ENCODE measurements at places on chromosomes 16 and 17.
A peak's percentile ranks its signal among the peaks of the same experiment; 100 is the strongest.

- no peak for DNase-seq
- no peak overlapping the region for H3K4me3 ChIP-seq
- no peak overlapping the region for H3K27ac ChIP-seq
- peaks cover 4% of the 10 kb centered on the region for H3K4me1 ChIP-seq
- H3K36me3 ChIP-seq: peaks cover 4% of the 10 kb centered on the region
These were observed 16.0 kb upstream of the CDRT4 start for GRCh38 chr17:15483431-15483830.

DNA sequence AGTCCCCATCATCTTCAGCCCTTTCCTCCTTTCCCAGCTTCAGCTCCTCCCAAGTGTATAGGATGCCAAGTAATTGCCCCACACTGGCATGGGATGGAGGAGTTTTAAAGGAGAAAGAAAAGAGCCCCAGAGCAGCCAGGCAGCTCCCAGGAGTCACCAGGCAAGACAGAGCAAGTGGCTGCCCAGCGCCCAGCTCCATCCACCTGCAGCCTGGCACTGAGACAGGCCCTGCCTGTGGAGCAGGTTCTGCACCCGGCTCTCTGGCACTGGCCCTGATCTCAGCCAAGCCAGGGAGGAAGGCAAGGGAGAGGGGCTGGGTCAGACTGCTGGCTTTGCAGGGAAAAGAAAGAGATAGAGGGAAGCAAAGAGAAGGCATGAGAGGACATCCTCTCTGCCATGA, 21.7 kb downstream of the FOXN1 start:
- H3K4me1 ChIP-seq: no peaks in the 10 kb centered on the region
- H3K36me3 ChIP-seq: no peaks in the 10 kb centered on the region
- no peak for DNase-seq
- no peak overlapping the region for H3K27ac ChIP-seq
- H3K4me3 ChIP-seq: no peak overlapping the region
- H3K27me3 ChIP-seq: peaks cover 15% of the 10 kb centered on the region

GRCh38 chr17:31058976-31059375, 35.8 kb upstream of the NF1 start:
- no peaks in the 10 kb centered on the region for H3K27me3 ChIP-seq
- H3K4me3 ChIP-seq: no peak overlapping the region
- no peak for DNase-seq

GRCh38 chr16:1651974-1652312, 26.1 kb upstream of the JPT2 start:
- no peak overlapping the region for H3K27ac ChIP-seq
- no peak for DNase-seq
- H3K27me3 ChIP-seq: no peaks in the 10 kb centered on the region
- no peaks in the 10 kb centered on the region for H3K4me1 ChIP-seq

DNA sequence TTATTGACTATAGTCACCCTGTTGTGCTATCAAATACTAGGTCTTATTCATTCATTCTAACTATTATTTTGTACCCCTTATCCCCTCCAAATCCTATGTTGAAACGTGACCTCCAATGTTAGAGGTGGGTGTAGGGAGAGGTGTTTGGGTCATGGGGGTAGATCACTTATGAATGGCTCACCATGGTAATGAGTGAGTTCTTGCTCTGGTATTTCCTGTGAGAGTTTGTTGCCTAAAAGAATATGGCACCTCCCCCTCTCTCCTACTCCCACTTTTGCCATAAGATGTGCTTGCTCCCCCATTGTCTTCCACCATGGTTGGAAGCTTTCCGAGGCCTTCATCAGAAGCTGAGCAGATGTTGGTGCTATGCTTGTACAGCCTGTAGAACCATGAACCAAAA, 59.3 kb upstream of the BRD7 start:
- no peak overlapping the region for H3K4me3 ChIP-seq
- H3K4me1 ChIP-seq: no peaks in the 10 kb centered on the region
- peaks cover 45% of the 10 kb centered on the region for H3K27me3 ChIP-seq
- no peak overlapping the region for H3K27ac ChIP-seq
- H3K36me3 ChIP-seq: no peaks in the 10 kb centered on the region

GRCh38 chr16:66039793-66040192, 326.7 kb upstream of the CDH5 start:
- H3K36me3 ChIP-seq: no peaks in the 10 kb centered on the region
- peaks cover 19% of the 10 kb centered on the region for H3K27me3 ChIP-seq
- H3K4me3 ChIP-seq: no peak overlapping the region

DNA sequence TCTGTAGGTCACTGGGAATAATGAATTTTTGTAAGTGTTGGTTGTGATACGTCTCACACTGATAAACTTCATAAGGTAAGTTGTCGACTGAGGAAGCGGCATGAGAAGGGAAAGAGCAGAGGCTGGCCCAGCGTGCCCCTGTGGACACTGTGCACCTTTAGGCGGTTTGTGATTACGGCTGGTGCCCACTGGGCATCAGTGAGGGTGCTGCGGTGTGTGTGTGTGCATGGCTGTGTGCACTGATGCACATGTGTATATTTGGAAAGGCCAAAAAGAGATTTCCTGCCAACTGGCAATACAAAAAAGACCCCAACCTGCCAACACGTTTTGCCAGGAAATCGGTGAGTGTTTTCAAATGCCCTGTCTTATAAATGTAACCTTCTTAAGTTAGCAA, 11.9 kb downstream of the IRF8 start:
- H3K4me1 ChIP-seq: peaks cover 17% of the 10 kb centered on the region
- peaks cover 22% of the 10 kb centered on the region for H3K36me3 ChIP-seq
- H3K27me3 ChIP-seq: no peaks in the 10 kb centered on the region
- DNase-seq: no peak
- H3K27ac ChIP-seq: peak overlapping the region; percentile 36
- H3K4me3 ChIP-seq: no peak overlapping the region

DNA sequence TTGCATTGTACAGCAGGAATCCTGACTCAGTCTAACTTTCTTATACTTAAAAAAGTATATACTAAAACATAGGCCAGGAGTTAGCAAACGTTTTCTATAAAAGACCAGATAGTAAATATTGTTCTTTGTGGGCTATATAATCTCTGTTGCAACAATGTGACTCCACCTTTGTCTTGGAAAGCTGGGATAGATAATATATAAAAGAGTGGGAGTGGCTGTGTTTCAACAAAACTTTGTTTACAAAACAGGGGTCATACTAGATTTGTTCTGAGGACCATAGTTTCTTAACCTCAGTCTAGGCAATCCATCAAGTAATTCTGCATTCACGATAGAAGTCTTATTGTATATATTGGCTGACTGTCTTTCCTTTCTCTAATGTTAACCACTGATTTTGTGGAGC, 9.0 kb upstream of the TBC1D3B start:
- peak overlapping the region; percentile 93 for H3K4me3 ChIP-seq
- no peak for DNase-seq
- no peaks in the 10 kb centered on the region for H3K27me3 ChIP-seq
- peaks cover 49% of the 10 kb centered on the region for H3K36me3 ChIP-seq
- peak overlapping the region; percentile 98 for H3K27ac ChIP-seq
- H3K4me1 ChIP-seq: peaks cover 46% of the 10 kb centered on the region

DNA sequence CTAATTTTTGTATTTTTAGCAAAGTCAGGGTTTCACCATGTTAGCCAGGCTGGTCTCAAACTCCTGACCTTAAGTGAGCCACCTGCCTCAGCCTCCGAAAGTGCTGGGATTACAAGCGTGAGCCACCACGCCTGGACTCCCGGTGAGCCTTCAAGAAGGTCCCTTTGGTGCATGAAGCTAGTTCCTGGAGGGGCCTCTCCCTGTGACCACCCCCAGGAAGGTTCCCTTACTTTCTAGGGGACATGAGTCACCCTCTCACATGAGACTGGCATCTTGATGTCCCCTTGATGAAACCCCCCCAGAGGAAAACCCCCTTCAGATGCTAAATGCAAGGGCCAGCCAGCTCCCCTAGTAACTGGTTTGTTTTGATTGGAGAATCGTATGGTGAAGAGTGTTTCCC, 12.8 kb downstream of the CARHSP1 start:
- H3K36me3 ChIP-seq: peaks cover 44% of the 10 kb centered on the region
- peaks cover 6% of the 10 kb centered on the region for H3K4me1 ChIP-seq
- no peak for DNase-seq
- no peaks in the 10 kb centered on the region for H3K27me3 ChIP-seq
- H3K4me3 ChIP-seq: no peak overlapping the region

DNA sequence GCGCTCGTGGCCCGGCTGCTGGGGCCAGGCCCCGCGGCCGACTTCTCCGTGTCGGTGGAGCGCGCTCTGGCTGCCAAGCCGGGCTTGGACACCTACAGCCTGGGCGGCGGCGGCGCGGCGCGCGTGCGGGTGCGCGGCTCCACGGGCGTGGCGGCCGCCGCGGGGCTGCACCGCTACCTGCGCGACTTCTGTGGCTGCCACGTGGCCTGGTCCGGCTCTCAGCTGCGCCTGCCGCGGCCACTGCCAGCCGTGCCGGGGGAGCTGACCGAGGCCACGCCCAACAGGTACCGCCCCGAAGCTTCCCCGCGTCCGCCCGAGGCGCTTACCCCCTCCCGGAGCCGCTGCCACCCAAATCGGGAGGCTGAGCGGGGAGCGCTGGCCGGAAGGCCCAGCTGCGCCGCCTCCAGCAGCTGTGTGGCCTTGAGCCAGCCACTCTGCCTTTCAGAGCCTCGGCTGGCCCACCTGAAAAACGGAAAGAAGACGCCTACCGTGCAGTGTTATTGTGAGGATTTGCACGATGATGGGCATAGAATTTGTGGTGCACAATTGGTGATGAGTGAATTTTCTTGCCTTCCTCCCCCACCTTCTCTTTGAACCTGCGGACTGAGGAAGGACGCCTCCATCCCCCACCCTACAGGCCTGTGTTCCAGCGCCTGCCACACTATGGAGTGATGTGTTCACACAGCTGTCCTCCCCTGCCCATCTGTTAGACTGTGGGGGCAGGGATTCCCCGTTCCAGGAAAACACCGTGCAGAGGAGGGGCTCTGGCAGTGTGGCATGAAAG, 523 bp downstream of the NAGLU start:
- peak overlapping the region; percentile 83 for H3K4me3 ChIP-seq
- DNase-seq: peak; percentile 47
- peak overlapping the region; percentile 35 for H3K27ac ChIP-seq
- peaks cover 13% of the 10 kb centered on the region for H3K36me3 ChIP-seq

- H3K36me3 ChIP-seq: no peaks in the 10 kb centered on the region
- no peaks in the 10 kb centered on the region for H3K27me3 ChIP-seq
- H3K4me3 ChIP-seq: no peak overlapping the region
- H3K4me1 ChIP-seq: peaks cover 8% of the 10 kb centered on the region
These were observed 89.1 kb downstream of the CDK5R1 start for GRCh38 chr17:32575852-32576251.

DNA sequence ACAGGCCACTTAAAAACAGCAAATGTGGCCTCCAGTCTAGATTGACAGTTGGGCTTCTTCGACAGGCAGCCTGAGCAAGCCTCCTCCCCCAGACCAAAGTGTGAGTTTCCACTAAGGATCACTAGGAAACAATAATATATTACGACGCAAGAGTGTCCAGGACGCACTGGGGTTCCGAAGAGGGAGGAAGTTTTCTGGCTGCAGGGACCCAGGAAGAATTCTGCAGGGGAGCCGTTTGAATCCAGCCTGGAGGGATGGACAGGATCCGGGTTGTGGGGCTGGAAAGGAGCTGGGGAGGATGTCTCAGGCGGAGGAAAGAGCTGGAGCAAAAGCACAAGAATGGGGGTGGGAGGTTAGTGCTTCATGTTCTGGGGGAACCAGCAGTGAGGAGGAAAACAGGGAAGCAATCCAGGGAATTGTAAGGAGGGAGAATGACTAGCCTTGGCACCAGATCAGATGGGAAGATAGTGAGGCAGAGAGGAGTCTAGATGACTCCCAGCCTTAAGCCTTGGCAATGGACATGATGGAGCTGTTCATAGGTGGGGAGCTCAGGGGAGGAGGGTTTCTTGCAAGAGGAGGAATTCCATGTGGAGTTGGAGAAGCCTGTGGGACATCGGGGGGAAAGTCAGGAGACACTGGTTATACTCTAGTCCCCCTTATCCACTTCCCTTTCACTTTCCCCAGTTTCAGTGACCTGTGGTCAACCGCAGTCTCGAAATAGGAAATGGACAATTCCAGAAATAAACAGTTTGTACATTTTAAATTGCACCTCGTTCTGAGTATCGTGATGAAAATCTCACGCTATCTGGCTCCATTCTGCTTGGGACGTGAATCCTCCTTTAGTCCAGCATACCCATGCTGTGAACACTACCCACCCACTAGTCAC, 26.6 kb downstream of the NGFR start:
- H3K27ac ChIP-seq: peak overlapping the region; percentile 24
- H3K27me3 ChIP-seq: peaks cover 35% of the 10 kb centered on the region
- no peaks in the 10 kb centered on the region for H3K36me3 ChIP-seq
- DNase-seq: no peak

GRCh38 chr16:66905633-66906539, 12.8 kb downstream of the CDH16 start:
- peaks cover 8% of the 10 kb centered on the region for H3K36me3 ChIP-seq

GRCh38 chr17:17414341-17414805, 62.4 kb upstream of the MED9 start:
- no peak overlapping the region for H3K27ac ChIP-seq
- H3K4me1 ChIP-seq: peaks cover 12% of the 10 kb centered on the region
- no peak overlapping the region for H3K4me3 ChIP-seq
- no peaks in the 10 kb centered on the region for H3K36me3 ChIP-seq
- DNase-seq: no peak

DNA sequence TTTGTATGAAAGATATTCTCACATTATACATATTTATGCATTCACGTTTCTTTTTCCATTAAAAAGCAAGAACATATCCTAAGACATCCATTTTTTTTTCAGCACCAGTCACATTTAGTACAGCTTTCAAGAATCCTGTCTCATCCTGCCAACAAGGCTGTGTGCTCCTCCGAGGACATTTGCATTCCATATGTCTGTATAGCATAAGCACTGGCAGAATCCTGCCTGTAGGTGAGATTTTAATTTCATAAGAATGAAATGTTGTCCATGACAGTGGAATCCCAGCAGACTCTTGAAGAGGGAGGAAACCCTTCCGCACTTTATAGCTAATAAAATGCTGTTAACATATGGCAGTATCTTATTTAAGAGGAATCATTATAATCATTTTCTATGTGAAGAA, 2.9 kb upstream of the PMP22 start:
- no peak for DNase-seq
- H3K27me3 ChIP-seq: peaks cover 72% of the 10 kb centered on the region
- H3K27ac ChIP-seq: no peak overlapping the region
- no peaks in the 10 kb centered on the region for H3K36me3 ChIP-seq
- H3K4me3 ChIP-seq: no peak overlapping the region
- H3K4me1 ChIP-seq: peaks cover 12% of the 10 kb centered on the region
